ENCODE measurements at places on chromosomes 1 and 21. TPM values are rescaled to one million over a fixed set of nuclear protein-coding genes. Genes with fewer than 3 reads are reported as not detected.
A peak's percentile ranks its signal among the peaks of the same experiment; 100 is the strongest.

LEMD1 gene
- total RNA-seq = 15.2 TPM

- no peak overlapping the region for H3K4me3 ChIP-seq
- H3K36me3 ChIP-seq = peaks cover 13% of the 10 kb centered on the region
- no peak overlapping the region for H3K27ac ChIP-seq
- no peaks in the 10 kb centered on the region for H3K27me3 ChIP-seq
- peaks cover 5% of the 10 kb centered on the region for H3K4me1 ChIP-seq
Measured at GRCh38 chr1:15869413-15869812, 21.9 kb downstream of the SPEN start.

AQP10 gene
- total RNA-seq = 0.96 TPM

DNA sequence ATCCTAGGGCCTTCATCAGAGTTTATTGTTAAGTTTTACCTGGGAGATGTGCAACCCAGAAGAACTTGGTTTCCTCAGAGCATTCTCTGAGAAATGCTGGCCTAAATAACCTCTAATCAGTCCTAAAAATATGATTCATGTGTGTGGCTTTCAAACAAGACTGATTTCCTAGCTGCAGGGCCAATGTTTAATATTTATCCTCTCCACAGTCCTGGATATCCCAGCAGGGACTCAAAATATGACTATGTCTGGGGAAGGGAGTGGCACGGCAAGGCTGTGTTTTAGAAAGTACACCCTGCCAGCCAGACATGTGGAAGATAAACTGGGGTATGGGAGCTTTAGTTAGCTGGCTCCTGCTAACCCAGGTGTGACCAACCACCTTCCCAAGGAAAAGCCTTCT is 26.3 kb downstream of the PLPP3 start:
- no peak for DNase-seq
- no peak overlapping the region for H3K27ac ChIP-seq
- H3K4me3 ChIP-seq = no peak overlapping the region
- H3K27me3 ChIP-seq = no peaks in the 10 kb centered on the region

DNA sequence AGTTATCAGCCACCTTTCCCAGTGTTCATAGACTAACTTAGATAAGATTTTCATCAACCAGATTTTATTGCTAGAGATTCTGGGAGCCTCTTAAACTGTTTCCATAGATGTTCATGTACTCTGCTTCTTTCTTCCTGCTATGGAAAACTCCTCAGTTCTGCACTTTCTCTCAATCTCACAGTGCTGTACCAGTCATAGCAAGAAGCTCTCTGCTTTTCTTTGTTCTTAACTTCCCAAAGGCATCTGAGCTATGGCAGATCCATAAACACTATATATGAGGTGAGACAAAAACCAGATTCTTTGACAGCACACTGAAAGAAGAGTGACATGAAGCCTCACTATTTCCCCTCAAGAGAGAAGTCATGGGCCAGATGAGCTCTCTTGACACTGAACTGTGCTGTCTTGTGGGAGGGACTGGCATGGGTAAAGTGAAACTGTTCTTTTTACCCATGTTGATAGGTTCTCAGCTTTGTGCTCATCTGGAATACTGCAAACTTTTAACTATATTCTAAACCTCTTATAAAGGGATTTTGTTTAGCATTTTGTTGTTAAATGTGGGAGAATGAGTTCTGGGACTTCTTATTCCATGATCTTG is 64.2 kb upstream of the LYPLAL1 start:
- no peaks in the 10 kb centered on the region for H3K4me1 ChIP-seq
- H3K27ac ChIP-seq = no peak overlapping the region

GRCh38 chr1:1536019-1536937 is 4.1 kb downstream of the TMEM240 start:
- no peak for DNase-seq
- no peak overlapping the region for H3K27ac ChIP-seq
- no peaks in the 10 kb centered on the region for H3K27me3 ChIP-seq
- H3K4me1 ChIP-seq = no peaks in the 10 kb centered on the region

- H3K27ac ChIP-seq = no peak overlapping the region
- H3K4me1 ChIP-seq = no peaks in the 10 kb centered on the region
- no peaks in the 10 kb centered on the region for H3K27me3 ChIP-seq
- DNase-seq = no peak
Measured at GRCh38 chr1:52976183-52977035, 49.3 kb downstream of the SCP2 start.

- peaks cover 11% of the 10 kb centered on the region for H3K27me3 ChIP-seq
- H3K4me3 ChIP-seq = no peak overlapping the region
- H3K4me1 ChIP-seq = no peaks in the 10 kb centered on the region
- DNase-seq = no peak
- H3K27ac ChIP-seq = no peak overlapping the region
Measured at GRCh38 chr1:223301371-223301770, 62.6 kb downstream of the SUSD4 start.

GRCh38 chr1:93471911-93472310 is 24.0 kb downstream of the FNBP1L start:
- DNase-seq = no peak
- peaks cover 17% of the 10 kb centered on the region for H3K4me1 ChIP-seq
- H3K4me3 ChIP-seq = no peak overlapping the region
- H3K36me3 ChIP-seq = peaks cover 20% of the 10 kb centered on the region
- no peaks in the 10 kb centered on the region for H3K27me3 ChIP-seq
- peak overlapping the region; percentile 29 for H3K27ac ChIP-seq

GRCh38 chr1:234918961-234919761 is 209.5 kb downstream of the TOMM20 start:
- H3K27me3 ChIP-seq = no peaks in the 10 kb centered on the region
- no peak for DNase-seq
- peak overlapping the region; percentile 89 for H3K27ac ChIP-seq
- peaks cover 24% of the 10 kb centered on the region for H3K4me1 ChIP-seq
- H3K4me3 ChIP-seq = no peak overlapping the region
- H3K36me3 ChIP-seq = no peaks in the 10 kb centered on the region

GRCh38 chr21:46397211-46397905 is 61.3 kb upstream of the DIP2A start:
- peaks cover 15% of the 10 kb centered on the region for H3K4me1 ChIP-seq
- no peak overlapping the region for H3K4me3 ChIP-seq
- no peak for DNase-seq
- no peaks in the 10 kb centered on the region for H3K27me3 ChIP-seq
- H3K36me3 ChIP-seq = peaks cover 14% of the 10 kb centered on the region

GRCh38 chr1:172335377-172335776 is 85.1 kb upstream of the C1orf105 start:
- no peak overlapping the region for H3K4me3 ChIP-seq
- no peak overlapping the region for H3K27ac ChIP-seq
- no peaks in the 10 kb centered on the region for H3K36me3 ChIP-seq
- H3K4me1 ChIP-seq = peaks cover 32% of the 10 kb centered on the region

RSPO1 gene
- not detected for total RNA-seq

- no peaks in the 10 kb centered on the region for H3K36me3 ChIP-seq
- no peak overlapping the region for H3K4me3 ChIP-seq
Measured at GRCh38 chr1:173024543-173024942, 26.2 kb downstream of the TNFSF18 start.
